Stimulated activated CD4-positive, alpha-beta T cell treated with anti-CD3 and anti-CD28 coated beads, Interleukin-4, amount 100 ng/mL, for 1 hour (primary cell): ENCODE measurements at places on chromosomes 3 and 15.

DNA sequence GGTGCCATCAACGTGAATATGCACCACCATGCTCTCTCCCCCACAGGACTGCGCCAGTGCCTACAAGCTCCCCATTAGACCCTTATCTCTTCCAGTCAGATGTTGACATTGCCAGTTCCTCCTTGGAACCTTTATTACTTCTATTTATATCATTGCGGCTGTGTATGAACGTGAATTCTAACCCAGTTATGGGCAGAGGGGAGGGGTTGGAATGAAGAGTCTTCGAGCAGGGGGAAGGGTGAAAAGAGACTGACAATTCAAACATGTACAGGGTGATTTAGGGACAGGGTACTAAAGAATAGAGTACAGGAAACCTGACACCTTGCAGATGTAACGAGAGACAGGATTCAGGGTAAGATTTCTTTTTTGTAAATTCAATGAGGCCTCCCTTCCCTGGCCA lies 41.8 kb upstream of the ST6GAL1 start:
- DNase-seq = no peak

GRCh38 chr15:67021455-67021854 lies 43.9 kb upstream of the SMAD3 start:
- DNase-seq = no peak

- no peak for DNase-seq
These were observed 689.9 kb downstream of the TUSC7 start for GRCh38 chr3:117399311-117400078.

DNA sequence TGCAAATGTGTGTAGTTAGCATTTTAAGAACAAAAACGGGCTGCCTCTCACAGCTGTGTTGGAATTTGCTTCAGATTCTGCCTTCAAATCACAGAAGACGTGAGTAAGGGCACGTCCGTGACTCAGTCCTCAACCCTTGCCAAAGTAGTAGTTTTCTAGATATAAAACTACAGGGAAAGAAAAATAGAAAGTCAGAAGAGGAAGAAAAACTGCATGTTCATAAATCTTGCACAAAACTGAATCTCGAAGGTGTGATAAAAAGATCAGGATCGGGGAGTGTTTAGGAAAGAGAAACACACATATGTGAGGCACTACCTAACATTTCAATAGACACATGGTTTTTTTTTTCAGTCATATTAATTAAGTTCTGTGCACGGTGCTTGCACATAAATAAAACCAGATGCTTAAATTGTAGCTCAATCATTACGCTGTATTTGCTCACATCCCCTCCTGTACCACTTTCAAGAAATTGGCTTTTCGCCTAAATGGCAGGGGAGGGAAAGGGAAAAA lies 71.7 kb downstream of the P3H2 start:
- DNase-seq = no peak

GRCh38 chr3:52022323-52023100 lies 26.8 kb upstream of the RPL29 start:
- DNase-seq = no peak

DNA sequence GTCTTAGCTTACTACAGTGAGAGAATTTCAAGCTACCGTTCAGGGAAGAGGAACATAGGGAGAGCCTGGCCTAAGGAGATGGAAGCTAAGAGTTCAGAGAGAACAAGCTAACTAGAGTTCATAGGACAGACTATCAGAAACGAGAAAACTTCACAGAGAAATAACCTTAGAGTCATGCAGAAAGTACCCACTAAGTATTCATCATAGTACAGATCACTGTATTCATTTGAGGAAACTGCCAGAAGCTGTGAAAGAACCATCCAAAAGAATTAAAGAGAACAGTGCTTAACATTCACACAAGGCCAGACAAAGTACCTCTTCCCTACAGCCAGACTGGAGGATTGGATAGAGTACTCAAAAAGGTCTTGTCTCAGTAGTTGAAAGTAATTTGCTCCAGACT lies 15.2 kb upstream of the GBE1 start:
- no peak for DNase-seq

GRCh38 chr3:36784138-36784635 lies 19.8 kb upstream of the DCLK3 start:
- DNase-seq = no peak

DNA sequence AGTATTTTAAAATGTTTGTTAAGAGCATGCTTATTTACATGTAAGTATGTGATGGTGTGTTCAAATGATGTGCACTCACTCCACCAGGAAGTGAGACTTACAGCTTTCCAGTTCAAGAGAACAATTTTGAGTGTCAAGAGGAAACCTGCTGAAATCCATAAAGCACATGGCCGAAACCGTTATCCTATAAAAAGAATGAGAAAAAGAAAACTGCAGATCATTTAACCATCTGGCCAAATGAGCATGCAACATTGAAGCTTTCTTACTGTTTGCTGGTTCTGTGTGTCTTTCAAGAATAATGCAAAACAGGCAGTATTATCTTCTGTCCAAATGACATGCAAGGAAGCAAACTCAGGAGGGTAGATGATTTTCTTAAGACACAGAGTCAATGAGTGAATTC lies 26.3 kb downstream of the GABRR3 start:
- no peak for DNase-seq

GRCh38 chr3:195187609-195188425 lies 83.1 kb downstream of the XXYLT1 start:
- no peak for DNase-seq

GRCh38 chr3:109351231-109351630 lies 13.9 kb upstream of the DPPA4 start:
- DNase-seq = no peak

DNA sequence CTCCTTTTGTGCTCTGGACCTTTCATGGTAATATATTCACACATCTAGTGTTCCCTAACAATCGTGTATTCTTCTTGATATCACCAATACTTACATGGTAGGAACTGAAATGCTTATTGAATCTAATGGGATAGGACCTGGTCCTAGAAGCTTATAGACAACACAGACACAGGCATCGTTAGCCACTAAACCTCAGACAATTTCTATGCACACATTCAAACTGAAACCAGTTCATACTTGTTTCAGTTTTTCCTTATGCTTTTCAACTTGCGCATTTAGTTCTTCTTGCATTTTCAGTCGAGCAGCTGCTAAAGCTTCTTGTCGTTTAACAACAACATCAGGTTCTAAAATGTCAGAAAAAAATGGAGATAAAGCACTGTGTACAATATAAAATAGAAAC lies 2.3 kb downstream of the SELENOS start:
- DNase-seq = no peak

DNA sequence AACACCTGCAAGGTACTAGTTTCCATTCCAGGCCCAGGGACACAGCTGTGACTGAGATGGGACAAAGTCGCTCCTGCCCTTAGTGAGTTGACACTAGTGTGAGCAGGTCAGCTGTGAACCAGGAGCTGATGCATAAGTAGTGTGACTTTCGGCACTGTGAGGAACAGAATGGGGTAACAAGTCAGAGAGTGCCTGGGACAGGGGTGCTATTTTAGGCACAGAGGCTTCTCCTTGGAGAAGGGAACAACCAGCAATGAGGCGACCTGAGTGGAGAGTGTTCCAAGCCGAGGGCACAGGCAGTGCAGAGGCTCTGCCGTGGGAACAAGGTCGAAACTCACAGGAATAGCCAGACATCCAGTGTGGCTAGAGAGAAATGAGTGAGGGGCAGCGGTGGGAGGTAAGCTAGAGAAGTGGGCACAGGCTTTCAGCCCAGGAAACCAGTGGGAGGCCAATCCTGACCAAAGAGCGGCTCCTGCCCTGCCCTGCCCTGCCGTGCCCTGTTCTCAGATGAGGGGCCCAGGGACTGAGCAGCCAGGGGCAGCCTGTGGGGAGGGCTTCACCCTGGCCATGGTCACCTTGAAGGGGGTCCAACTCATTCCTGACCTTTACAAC lies 14.2 kb downstream of the DNAH1 start:
- DNase-seq = no peak

DNA sequence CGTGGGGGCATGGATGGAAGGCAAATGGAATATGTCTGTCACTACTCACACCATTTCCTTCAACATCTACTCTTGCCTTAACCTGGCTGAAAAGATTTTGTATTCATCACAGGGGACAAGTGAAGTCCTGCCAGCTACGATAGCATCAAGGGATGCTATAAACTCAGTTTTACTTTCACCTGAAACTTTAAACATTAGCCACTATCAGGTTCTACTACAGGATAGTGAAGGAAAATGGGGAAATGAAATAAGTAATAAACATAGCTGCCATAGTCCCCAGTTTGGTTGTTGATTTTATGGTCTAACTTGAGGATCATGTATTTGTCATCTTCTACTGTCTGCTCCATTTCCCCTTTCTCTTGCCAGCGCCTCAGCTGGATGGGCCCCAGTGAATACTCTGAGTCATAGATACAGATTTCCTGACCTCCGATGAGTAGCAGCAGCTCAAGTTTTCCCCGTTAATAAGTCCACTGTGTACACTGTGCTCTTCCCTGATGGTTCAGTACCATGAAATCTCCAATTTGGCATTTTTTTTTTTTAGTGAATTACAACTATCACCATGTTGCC lies 338.2 kb upstream of the SLCO3A1 start:
- DNase-seq = no peak

- no peak for DNase-seq
These were observed 5.1 kb downstream of the APBA2 start for GRCh38 chr15:28890711-28891495.

DNA sequence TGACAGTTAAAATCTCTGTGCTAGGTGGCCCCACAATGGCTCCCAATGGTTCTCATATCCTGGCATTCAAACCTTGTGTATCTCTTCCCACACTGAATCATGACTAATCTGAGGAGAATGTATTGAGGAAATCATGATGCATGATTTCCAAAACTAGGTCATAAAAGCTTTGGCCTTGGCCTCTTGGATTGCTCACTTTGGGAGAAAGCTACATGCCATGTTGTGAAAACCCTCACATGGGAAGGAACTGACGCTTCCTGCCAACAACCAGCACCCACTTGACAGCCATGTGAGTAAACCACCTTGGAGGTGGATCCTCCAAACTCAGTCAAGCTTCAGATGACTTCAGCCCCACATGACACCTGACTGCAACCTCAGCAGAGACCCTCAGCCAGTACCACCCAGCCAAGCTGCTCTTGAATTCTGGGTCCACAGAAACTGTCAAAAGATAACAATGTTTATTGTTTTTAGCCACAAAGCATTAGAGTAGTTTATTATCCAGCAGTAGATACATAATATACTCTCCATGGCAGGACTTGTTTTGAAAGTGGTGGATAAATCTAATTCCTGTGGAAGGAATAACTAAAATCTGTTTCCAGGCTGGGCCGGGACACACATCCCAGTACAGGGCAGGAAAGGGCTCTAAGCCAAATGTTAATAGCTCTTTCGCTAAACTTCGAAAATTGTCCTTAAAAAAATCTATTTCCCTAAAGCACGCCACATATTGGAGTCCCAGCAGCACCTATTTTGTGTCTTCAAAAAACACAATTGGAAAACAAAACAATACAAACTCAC lies 1.0 kb upstream of the ZNF620 start:
- DNase-seq = no peak

DNA sequence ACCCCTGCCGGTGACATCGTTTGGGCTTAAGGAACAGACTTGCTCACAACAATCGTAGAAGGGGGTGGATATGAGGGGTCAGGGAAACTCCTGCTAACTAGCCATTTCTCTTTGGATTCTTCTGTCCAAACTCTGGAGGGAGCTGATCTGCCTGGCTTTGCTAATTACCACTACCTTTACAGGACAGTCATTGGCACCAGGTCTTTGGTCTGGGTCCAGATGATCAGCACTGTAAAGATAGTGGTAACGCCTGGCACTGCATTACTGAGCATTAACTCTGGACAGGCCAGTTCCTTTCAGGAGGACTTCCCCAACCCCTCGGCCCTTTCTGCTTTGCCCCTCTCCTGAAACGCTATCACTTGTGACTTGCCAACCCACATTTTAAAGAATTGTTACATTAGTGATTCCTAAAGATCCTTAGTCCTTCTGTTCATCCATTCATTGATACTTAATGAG lies 788 bp downstream of the UQCC5 start:
- no peak for DNase-seq

DNA sequence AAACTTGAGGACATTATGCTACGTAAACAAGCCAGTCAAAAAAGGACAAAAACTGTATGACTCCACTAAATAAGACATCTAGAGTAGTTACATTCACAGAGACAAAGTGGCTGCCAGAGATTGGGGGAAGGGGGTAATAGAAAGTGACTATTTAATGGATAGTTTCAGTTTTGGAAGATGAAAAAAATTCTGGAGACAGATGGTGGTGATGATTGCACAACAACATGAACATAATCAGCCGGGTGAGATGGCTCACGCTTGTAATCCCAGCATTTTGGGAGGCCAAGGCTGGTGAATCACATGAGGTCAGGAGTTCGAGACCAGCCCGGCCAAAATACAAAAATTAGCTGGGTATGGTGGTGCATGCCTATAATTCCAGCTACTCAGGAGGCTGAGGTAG lies 40.6 kb downstream of the DPP8 start:
- no peak for DNase-seq

DNA sequence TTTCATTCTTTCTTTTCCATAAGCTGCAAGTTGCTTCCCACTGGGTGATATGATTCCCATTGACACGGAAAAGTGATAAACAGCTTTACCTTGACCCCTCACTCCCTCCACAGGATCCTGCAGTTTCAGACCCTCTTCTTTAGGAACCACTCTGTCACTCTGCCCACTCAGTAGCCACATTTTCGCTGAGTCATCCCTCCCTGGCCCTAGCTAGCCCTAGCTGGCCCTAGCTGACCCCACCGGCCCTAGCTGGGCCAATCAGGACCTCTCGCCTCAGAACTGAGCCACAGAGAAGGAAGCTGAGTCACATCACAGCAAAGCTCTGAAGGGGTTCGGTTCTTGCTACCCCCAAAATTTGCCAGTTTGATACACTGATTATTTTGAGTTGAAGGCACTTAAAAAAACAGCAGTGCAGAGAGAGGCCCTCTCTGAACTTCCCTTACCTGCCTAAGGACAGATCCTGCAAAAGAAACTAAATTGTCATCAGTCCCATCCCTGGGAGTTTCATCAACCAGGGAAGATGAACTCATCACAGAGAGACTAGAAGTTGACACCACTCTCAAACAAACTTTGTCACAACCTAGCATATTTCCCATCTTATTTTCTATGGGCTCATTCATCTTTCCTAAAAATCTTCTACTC lies 233.5 kb upstream of the PROK2 start:
- no peak for DNase-seq

DNA sequence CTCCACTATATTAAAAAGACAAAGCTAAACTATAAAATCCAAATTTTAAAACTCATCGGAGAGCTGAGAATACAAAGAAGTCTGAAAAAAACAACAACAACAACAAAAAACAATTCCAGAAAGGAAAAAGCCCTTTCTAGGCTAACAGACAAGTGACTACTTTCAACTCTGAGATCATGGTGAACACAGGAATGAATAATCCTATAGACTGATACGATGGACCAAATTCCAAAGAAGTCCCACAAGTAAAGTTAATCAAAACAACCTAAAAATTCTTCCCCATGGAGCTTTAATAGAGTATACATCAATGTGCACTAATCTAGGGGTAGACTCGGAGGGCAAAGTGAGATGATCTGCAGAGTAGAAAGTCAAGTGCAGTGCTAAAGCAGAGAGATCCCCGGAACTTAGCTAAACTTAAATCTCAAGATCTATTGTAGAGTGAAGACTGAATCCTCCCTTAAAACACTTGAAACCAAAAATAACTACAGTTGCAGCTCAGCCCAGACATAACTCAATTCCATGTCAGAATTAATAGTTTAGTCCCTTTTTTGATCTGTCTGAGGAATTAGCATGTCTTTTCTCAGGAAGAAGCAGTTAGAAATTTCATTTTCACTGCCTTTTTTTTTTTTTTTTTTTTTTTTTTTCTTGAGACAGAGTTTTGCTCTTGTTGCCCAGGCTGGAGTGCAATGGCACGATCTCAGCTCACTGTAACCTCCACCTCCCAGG lies 43.5 kb downstream of the MYO9A start:
- DNase-seq = no peak
